Stimulated activated CD4-positive, alpha-beta T cell treated with anti-CD3 and anti-CD28 coated beads, Interleukin-4, amount 100 ng/mL, for 1 hour (primary cell): ENCODE measurements at places on chromosomes 1 and 21.
A peak's percentile ranks its signal among the peaks of the same experiment; 100 is the strongest.

GRCh38 chr1:36580524-36580923 is 97.8 kb upstream of the CSF3R start:
- DNase-seq = no peak

GRCh38 chr21:43684424-43684823 is 25.1 kb downstream of the RRP1B start:
- DNase-seq = no peak

DNA sequence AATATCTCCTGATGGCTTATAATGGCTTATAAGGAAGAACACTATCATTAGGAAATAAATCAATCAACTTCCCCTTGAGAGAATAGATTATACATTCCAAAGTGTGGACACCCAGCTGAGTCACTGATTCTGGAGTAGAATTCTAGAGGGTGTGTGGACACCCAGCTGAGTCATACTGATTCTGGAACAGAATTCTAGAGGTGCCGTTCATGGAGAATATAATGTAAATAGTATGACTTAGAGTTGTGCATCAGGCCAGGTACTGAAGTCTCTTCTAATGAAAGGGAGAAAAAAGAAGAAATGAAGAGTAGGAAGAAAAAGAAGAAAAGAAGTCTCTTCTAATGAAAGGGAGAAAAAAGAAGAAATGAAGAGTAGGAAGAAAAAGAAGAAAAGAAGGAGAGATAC is 2.4 kb upstream of the USP33 start:
- no peak for DNase-seq

- no peak for DNase-seq
Measured at GRCh38 chr1:25773441-25774125, 26.4 kb upstream of the SELENON start.

DNA sequence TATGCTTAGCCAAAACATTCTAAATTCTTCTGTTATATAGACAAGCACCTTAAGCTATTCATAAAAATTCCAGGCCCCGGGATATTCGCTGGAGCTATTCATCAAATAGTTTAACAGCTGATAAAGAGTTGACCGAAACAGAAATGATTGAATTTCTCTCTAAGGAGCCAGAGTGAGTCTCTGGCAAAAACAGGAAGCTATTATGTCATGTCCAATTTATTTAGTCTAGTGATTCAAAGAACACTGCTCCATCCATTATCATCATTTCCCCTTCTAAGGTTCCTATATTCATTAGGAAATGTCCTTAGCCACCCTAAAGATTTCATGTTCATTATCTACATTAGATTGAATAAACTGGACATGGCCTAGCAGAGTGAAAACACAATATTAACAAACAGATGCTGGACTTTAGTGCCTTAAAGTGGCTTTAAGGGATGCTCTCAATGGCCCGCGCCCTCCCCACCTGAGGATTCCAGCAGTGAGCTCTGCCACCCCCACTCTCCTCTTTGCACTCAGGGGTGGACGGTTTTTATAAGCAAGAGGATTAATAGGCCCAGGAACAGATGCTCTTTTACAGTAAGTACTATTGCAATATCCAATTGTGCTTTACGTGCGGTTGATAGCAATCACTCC is 122.1 kb upstream of the RGS1 start:
- no peak for DNase-seq

DNA sequence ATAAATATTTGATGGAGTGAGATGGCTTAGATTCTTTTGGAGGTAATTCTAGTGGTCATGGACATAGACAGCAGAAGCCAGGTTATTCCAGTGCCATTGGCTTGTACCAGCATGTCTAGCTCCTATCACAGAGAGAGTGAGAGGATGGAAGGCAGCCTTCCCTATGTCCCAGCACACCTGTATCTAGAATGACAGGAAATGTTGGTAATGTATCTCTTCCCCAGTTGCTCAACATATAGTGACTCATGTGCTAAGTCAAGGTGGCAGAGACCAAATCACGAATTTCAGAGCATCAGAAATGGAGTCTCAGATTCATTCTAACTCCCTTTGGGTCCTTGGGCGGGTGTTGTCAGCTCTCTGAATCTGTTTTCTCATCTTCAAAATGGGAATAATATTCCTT is 28.4 kb downstream of the METTL13 start:
- DNase-seq = no peak

GRCh38 chr1:185681034-185681633 is 53.1 kb upstream of the HMCN1 start:
- no peak for DNase-seq

DNA sequence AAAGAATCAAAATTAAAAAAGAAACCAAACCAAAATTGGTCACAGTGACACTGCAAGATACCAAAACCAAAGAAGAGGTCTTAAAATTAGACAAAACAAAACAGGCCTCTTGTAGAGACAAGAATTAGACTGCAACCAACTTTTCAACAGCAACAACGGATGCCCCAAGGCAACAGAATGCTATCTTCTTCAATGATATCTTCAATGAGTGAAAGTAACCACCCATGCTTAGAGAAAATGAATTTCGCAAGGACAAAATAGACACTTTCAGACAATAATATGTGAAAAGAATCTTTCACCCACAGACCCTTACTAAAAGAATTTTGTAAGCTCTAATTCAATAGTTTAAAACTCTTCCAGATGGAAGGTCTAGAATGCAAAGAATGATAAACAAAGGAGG is 41.7 kb downstream of the USP48 start:
- no peak for DNase-seq

DNA sequence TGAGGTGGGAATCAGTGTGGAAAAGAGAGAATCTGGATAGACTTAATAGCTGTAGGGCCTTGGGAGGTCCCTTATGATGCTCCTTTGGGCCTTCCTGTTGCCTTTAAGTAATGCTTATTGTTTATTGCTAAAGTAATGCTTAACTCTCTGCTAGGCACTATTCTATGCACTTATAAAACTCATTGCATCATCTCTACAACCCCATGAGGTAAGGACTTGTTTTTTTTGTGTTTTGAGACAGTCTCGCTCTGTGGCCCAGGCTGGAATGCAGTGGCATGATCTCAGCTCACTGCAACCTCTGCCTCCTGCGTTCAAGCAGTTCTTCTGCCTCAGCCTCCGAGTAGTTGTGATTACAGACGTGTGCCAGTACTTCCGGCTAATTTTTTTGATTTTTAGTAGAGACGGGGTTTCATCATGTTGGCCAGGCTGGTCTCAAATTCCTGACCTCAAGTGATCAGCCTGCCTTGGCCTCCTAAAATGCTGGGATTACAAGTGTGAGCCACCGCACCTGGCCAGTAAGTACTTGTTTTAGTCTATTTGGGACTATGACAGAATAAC is 22.3 kb downstream of the NECAP2 start:
- DNase-seq = no peak

DNA sequence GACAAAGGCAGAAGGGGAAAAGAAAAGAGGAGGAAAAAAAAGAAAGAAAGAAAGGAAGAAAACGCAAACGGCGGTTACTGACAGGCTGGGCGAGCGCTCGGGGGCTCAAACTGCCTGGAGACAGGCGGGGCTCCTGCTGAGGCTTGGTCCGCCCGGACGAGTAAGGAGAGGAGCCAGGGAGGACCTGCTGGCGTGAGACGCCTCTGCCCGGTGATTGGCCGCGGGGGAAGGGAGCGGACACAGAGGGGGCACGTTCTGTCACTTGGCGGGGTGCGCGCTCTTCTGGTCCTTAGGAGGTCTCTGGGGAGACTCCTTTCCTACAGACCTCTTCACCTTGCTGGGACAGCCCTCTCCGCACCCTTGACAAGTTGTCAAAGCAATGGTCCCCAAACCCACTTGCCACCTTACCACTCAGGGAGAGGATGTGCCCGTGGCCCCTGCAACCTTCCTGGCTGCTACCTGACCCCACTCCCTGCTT is 791 bp upstream of the PIK3R3 start:
- DNase-seq = no peak

DNA sequence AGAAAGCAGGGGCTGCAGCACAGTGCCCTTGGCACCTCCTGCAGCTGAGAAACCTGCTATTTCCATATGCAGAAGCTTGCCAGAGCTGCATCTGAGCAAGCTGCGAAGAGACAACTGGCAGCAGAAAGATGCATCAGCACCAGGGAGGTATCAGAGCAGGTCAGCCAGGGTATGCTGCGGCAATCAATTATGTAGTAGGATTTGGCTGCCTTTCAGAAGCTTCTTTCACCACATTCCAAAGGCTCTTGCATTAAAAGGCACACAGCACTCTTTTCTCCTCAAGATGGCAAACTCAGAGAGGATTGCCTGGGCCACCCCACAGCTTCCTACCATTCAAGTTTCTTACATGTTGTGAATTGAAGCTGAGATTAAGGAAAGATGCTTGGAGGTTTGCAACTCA is 47.6 kb upstream of the RAP1A start:
- DNase-seq = no peak

- DNase-seq = no peak
Measured at GRCh38 chr1:15433471-15433870, 4.8 kb upstream of the CTRC start.

DNA sequence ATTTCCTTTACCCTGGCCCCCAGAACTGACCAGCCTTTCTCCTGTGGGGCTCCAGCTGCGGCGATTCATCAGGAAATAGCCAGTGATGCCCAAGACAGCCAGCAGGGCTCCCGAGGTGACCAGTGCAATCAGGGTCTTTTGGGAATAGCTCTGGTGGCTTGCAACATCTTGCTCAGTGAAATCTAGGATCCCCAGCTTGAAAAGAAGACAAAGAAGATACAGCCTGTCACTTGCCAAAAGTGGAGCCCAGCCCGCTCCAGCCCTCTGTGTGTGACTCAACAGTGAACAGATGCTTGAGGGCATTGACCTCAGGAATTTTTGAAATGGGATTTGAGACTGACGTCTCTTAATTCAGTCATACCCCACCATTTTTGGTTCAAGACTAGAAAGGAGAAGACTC is 22.3 kb downstream of the CD34 start:
- no peak for DNase-seq

- no peak for DNase-seq
Measured at GRCh38 chr1:4203501-4203900, 303.4 kb upstream of the C1orf174 start.

GRCh38 chr1:230080822-230081221 is 13.8 kb downstream of the GALNT2 start:
- no peak for DNase-seq

DNA sequence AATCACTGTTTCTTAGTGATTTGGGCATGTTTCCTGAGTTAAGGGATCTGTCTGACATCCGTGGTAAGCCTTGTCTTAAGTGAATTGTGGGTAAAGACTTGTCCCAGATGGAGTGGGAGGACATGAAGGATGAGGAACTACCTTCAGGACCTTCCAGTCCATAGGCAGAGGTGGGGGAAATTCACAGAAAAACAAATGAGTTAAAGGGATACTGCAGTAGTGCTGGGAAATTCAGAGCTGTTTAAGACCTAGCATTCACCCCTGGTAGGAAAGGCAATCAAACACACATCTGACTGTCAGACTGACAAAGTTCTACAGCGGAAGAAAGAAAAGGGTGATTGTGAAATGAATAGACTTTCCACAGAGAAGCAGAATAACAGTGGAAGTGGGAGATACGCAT is 3.0 kb downstream of the GNAT2 start:
- no peak for DNase-seq

GRCh38 chr21:43306911-43307676 is 119.8 kb downstream of the SIK1 start:
- no peak for DNase-seq

- DNase-seq = no peak
Measured at GRCh38 chr21:39216290-39216689, 33.0 kb upstream of the PSMG1 start.

GRCh38 chr1:169630006-169630405 is at the start of gene SELP:
TSS of gene SELP (minus strand) at chr1:169630124. CDS start at chr1:169630074, 50 bp downstream.
- no peak for DNase-seq

DNA sequence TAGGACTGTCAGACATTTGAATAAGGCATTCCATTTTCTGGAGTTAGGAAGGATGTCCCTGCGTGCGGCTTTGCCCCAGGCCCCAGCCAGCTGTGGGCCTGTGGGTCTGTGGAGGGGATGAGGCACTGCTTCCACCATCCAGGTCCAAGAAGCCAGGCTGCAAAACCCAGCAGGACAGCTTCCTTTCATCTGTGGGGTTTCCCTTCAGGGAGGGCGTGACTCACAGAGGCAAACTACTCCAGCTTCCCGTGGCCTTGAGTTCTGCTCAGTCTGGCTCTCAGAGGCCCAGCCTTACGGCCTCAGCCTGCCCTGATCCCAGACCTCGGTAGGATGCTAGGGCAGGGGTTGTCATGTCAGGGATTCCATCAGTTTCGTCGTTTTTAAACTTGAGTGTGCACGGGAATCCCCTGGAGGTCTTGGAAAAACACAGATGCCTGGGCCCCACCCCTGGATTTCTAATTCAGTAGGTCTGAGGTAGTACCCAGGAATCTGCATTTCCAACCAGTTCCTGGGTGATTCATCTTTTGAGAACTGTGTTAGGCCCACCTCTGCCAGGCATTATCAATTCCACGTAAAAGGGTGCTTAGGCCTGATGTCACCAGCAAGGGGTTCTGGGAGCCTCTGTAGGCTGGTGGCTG is 32.3 kb upstream of the TENT5C start:
- DNase-seq = no peak

GRCh38 chr1:7810395-7810794 is 26.3 kb downstream of the PER3 start:
- DNase-seq = peak; percentile 13

GRCh38 chr21:14755086-14755485 is 209.0 kb upstream of the SAMSN1 start:
- no peak for DNase-seq

GRCh38 chr1:107936498-107937481 is 28.2 kb downstream of the VAV3 start:
- peak; percentile 25 for DNase-seq

- DNase-seq = no peak
Measured at GRCh38 chr1:210477328-210477924, 148.7 kb downstream of the HHAT start.

DNA sequence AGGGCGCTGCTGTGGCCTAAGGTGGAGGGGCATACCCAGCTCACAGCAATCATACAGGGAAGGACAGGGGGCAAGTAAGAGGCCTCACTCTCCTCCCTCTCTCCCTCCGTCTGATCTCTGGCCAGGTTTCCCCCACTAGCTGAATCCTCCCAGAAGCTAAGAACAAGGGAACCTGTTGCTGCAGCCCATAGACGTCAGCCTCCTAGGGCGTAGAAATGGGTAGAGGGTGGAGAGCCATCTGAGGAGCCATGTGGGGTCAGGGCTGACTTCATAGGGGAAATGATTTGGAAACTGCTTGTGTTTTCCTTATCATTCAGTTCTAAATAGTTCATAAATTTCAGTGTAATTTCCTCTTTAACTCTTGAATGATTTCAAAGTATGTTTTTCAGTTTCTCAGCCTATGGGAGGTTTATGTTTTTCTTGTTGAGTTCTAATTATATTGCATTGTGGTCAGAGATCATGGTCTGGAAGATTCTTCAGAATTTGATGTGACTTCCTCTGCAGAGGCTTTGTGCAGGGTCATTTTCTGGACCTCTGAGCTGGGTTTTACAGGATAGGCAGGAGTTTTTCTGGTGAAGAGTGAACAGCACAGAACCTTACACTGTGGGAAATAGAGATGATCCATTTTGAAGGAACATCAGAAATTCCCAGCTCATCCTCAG is 2.3 kb upstream of the MOB3C start:
- DNase-seq = no peak

DNA sequence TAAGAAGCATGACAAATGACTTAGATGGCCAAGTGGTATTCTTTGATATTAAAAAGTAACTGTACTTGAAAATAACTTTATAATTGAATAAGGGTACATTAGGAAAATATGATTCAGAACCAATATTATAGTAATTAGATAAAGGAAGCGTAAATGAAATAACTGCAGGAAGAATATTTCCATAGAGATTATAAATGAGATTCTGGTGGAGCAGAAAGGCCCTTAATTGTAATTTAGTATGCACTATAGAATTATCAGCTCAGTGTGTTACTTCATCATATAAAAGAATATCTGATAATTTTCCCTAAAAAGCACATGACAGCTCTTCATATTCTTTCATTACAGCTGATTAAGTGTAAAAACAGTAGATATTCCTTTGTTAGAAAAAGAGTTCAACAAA is 171.7 kb downstream of the PIGK start:
- DNase-seq = no peak
